ENCODE measurements at places on chromosomes 6 and 20.

DNA sequence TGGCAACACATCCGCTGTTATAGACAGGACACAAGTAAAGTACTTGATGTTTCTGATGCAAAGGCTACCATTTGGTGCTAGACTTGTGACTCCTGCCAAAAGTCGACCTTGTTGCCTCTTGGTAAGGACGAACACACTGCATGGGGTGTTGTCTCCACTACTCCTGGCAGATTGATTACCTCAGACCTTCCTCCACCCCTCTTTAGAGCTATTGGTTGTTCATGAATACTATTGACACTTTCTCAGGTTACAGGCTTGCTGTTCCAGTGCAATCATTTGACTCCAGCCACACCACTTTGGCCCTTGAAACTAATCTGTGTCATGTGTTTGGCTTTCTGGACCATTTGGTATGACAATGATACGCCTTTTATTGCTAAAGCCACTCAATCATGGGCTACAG is 62.3 kb downstream of the TRMT11 start:
- no peak for DNase-seq

DNA sequence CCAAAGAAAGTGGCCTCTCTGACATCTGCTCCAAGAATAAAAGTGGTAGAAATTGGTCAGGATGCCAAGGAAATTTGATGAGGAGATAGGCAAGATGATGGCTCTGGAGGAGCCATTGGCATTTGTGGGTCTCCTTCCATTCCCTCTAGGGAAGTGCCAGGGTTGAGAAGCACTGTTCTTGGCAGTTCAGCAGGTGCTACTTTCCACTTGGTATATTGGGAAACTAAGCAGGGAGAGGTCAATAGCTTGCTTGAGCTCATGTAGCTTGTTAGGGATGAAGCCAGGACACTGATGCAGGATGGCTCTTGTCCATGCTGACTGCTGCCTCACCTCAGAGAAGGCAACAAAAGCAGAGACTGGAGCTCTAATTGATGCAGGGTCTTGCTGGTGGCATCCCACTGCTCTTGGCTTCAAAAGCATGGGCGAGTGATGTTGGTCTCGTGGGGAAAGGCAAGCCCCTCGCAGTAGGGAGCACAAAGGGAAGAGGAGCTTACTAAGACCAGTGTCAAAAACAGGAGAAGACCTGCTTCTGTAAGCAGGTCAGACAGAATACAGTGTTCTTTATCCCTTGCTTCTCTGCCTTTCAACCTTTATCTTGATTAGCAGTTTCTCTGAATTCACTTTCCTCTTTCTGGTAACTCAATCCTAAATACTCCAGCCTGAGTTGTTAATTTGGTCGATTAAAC is 73.1 kb upstream of the RIPOR2 start:
- DNase-seq, result no peak

DNA sequence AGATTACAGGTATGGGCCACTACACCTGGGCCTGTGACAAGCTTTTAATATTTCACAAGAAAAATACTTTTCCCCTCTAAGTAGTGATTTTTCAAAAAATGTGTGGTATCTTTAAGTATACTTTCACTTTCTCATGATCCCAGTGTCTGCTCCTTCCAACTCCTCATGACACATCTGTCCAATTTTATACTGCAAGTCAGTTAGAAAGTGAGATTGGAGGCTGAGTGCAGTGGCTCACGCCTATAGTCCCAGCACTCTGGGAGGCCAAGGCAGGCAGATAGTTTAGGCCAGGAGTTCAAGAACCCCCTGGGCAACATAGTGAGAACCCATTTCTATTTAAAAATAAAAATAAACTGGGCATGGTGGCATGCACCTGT is 20.2 kb downstream of the PIM1 start:
- no peak for DNase-seq

DNA sequence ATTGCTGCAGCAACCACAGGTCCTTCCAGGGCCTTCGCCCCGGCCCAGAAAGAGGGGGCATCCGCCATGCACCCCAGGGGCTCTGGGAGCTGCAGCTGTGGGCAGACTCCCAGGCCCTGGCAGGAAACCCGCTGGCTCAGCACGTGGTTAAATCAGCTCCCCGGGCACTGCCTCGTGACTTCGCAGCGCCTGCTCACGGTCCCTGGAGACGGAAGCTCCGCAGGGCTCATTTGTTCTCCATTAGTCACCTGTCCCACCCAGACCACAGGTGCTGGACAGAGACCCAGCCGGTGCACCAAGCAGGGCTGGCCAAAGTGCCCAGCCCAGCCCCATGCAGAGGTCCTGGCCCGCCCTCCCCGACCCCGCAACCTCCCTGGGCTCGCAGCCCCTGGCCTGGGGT is 14.7 kb downstream of the KCNQ2 start:
- DNase-seq, result no peak

DNA sequence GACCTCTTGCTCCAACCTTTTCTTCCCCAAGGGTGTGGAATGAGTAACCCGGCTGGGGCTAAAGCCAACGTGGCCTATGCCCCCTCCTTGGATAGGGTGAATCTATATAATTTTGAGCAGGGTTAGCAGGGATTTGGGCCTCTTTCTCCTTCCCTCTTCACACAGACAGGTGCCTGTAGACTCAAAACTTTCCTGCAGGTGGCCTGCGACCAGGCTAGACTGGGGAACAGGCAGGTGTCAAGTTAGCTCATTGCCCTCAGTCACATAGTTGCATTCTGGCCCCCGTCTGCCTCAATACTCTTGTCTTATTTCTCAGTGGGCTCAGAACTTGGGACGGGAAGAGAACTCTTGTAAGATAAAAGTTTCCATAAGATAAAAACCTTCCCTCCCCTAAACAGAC is 243.0 kb downstream of the ATXN1 start:
- no peak for DNase-seq

DNA sequence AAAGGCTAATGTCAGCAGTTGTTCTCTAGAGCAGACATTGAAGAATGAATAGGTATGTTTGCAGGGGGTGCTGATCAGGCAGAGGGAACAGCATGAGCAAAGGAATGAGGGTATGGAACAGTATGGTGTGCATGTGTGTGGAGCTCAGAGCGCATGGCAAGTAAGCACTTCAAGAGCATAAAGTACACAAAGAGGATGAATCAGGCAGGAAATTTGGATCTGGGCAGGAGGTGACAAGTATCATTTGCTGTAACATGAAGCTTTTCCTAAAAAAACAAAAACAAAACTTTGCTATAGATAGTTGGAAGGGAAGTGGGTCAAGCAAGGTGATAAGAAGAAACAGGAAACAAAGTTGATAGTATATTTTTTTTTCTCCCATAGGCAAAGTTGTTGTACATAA is 746.8 kb downstream of the HDGFL1 start:
- DNase-seq, result no peak

DNA sequence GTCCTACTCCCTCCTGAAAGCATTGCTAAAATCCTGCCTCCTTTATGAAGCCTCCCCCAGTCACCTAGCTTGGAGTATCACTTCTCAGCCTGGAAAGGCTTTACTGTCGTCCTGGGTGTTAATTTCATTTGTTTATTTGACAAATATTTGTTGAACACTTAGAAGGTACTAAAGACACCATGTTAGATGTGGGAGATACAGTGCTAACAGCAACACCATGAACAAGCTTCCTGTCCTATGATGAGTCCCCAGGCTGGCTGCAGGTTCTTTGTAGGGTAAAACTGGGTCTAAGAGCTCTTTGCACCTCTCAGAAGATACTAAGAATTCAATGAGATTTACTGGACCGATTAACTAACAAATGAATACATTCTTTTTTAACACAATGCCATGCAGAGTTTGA is 109.2 kb upstream of the TMEM170B start:
- DNase-seq, result no peak

- DNase-seq, result no peak
Measured at GRCh38 chr6:24529985-24530384, 35.2 kb downstream of the ALDH5A1 start.

DNA sequence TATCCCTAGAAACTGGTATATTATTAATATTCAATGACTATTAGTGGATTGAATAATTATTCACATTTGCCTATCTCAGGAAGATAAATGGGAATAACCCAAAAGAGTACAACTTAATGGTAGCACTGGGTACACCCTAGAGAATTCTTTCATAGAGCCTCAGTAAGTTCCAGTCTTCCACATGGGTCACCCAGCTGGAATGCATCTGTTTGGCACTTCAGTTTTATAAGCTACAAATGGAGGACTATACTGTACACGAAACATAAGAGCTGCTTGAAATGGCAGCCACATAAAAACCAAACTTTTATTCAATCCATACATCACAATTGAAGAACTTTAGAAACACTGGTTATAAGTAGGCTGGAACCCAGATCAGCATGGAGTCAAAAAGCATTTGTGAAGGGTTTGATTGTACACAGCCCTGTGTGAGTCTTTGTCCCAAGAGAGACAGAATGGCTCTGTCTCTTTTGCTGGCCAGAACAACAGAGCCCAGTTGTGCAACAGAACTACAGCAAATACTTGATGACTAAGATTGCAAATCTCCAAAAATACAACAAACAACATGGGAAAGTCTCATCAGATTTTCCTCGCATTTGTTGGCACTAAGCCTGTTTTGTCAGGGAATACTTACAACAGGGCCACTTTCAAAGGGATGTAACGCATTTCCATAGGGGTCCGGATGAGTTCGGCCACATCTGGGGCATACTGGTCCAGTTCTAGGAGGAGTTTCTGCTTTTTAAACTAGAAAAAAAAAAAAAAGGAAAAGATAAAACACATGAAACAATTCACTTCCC is 39.5 kb downstream of the PIGU start:
- DNase-seq, result no peak

DNA sequence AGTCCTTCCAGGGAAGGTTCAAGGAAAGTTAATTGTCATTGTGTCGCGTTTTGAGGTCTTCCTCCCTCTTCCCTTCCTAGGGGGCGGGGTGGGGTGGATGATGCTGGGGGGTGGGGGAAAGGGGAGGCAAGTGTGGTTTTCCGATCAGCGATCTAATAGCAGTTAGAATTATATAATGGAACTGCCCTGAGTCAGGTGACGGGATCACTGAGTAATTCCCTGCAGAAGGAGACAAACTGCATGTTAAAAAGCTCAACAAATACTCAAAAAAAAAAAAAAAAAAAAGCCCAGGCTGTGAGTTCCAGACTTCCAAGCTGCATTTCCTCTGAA is 240.4 kb downstream of the PHACTR1 start:
- DNase-seq, result no peak

DNA sequence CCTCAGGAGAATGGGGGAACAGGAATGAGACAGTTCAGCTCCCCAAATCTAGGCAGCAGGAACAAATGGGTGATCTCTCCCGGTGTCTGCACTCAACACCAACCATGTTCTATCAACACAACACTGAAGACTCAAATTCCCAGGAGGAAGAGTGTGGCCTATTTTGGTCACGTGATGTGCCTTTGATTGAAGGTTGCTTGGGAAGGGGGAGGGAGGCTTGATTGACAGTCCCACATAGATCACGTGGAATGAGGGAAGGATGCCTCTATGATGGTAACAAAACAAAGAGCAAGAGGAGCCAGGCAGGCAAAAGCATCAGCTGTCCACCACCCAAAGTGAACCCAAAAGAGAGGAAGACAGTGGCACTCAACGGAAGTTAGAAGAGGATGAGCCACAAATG is 364.8 kb downstream of the KIF16B start:
- no peak for DNase-seq

DNA sequence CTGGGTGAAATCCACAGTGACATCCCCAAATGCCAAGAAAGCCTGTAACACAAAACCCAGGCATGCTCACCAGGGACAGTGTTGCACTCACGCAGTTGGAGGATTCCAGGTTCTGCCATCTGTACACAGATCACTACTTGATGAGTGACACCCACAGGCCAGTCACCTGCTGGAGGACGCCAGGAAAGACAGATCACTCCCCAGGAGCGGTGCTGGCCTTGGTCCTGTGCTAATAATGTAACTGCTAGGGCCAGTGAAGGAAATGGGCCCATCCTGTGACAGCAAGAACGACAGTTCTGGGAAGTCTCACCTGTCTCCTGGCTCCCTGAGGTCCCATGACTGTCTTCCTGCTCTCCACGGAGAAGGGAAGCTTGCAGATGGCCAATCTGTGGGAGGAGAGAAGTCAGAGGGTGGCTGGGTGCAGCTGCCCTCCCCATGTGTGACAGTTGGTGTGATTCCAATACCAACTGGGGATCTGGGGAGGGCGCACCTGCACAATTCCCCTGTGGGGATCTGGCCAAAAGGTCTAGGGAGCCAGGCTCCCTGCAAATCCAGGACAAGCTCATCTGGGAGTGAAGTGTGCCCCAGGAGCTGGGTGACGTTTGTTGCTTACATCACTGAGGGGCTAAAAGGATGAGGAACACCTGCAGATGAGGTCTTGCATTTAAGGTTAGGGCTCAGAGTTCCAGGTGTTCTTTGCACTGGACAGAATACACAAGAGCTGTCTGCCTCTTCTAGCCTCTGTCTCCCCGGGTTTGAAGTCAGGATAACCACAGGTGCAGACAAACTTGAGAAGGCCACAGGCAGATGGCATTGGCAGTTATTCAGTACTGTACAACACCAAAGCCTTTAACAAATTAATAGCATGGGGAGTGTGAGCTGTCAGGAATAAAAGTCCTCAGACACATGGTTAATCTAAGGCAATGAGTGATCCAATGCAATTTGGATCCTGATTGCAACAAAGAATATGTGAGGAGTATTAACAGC is 10.3 kb downstream of the ZNF337 start:
- DNase-seq, result no peak

GRCh38 chr20:45998337-45998736 is 10.4 kb upstream of the MMP9 start:
- no peak for DNase-seq

DNA sequence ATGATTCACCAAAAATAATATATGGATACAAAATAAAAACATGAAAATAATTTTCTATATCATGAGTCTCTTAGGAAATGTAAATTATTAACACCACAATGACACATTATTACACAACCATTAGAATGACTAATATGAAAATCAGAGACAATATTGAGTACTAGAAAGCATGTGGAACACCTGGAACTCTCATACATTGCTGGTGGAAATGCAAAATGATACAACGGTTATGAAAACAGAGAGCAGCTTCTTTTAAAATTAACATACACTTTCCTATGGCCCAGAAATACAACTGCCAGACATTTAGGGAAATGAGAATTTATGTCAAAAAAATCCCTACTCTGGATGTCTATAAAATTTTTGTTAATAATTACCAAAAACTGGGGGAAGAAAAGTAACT is 853.3 kb upstream of the MAN1A1 start:
- no peak for DNase-seq

DNA sequence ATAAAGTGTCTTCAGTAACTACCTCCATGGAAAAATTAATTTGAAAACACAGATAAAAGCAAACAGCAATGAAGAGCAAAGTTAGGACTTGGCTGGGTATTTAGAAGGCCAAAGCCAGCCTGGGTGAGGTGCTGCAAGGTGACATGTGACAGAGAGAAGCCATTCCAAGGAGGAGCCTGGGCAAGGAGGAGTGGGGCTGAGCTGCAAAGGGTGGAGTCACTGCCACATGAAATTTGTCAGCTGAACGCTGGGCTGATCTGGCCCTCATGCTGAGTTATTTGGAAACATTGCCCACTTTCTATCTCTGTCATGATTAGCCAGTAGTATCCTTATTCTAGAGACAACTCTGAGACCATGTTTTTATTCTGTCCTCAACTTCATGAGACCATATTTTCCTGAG is 76.3 kb downstream of the PERP start:
- no peak for DNase-seq

- no peak for DNase-seq
Measured at GRCh38 chr6:42431356-42431755, 20.4 kb downstream of the TRERF1 start.
